Kidney glomerular epithelial cell (primary cell): ENCODE measurements at places on chromosomes 6 and 20.

DNA sequence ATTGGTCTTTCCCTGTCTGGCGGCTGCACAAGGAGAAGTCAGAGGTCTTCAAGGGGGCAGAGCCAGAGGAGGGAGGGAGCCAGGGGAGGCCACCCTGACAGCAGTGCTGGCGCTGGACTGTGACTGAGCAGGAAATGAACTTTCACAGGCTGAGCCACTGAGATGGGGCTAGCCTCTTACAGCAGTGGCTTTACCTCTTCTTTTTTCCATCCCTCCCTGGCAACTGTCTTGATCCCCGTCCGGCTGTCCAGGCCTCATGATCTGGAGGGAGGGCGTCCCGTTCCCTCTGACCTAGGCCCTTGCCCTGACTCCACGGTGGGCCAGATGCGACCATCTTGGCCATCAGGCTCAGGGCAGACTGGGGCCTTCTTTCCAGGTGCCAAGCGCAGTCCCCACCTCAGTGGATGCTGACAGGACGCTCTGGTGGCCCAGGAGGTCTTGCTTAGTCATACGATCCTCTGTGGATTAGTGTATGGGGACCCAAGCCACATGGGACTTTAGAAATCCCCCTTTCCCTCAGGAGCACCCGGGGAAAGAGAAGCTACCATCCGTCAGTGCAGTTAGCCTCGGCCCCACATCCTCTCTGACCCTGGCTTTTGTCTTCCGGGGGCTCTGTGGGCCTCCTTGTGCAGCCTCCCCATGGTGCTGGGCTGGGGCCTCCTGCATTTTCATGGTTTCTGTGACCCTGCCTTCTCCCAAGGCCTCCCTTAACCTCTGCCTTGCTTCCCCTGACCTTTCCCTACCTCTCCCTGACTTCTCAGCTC is 57.4 kb upstream of the CCDC167 start:
- peak; percentile 35 for DNase-seq

DNA sequence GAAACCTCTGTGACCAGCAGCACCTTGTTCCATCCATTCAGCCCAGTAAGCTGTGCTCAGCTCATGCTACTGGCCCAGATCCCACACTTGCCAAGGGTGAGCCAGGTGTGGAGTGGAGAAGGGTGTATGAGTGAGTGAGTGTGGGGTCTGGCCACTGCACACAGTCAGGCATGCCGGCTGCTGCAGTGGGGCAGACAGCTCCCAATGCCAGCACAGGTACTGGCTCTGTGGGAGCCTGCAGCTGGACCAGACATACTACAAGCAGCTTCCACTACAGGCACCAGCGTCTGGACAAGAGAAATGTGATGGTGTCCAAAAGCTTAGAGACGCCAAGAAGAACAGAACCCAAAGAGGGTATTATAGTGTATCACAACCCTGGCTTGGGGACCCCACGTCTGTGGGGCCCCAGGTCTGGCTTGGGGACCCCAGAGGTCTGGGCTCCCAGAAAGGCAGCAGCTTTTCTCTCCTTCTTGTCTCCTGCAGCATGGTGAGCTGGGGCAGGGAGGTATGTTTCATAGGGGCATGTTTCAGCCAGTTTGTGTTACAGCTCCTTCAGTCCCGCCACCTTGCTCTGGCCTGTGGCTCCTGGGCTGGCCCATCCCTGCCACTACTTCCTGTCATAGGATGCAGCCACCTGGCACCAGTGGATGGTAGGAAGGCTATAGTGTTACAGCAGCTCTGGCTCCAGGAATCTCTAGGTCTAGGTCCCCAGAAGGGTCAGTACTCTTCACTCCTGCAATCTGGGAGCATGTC is 152.4 kb upstream of the HSF2 start:
- DNase-seq = no peak

DNA sequence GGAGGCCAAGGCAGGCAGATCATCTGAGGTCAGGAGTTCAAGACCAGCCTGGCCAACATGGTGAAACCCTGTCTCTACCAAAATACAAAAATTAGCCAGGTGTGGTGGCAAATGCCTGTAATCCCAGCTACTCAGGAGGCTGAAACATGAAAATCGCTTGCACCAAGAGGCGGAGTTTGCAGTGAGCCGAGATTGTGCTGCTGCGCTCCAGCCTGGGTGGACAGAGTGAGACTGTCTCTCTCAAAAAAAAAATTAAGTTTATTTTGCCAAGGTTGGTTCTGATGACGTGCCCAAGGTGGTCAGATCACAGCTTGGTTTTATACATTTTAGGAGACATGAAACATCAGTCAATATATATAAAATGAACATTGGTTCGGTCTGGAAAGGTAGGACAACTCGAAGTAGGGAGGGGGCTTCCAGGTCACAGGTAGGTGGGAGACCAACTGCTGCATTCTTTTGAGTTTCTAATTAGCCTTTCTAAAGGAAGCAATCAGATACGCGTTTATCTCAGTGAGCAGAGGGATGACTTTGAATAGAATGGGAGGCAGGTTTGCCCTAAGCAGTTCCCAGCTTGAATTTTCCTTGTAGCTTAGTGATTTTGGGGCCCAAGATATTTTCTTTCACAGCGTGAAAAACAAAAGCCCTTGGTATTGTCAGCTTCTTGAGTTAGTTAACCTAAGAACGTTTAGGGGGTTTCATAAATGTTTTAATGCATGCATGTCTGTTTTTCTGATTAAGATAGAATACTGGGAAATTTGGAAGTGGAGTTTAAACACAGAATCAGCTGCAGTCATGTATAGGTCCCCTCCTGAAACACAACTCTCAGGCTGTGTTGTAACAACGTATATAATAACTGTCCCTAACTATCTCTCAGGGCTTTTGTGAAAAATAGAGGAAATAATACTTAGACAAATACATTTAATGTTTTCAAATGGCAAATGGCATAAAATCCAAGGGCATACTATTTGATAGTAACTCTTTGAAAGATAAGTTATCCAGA is 16.7 kb downstream of the ACOT13 start:
- DNase-seq = no peak

DNA sequence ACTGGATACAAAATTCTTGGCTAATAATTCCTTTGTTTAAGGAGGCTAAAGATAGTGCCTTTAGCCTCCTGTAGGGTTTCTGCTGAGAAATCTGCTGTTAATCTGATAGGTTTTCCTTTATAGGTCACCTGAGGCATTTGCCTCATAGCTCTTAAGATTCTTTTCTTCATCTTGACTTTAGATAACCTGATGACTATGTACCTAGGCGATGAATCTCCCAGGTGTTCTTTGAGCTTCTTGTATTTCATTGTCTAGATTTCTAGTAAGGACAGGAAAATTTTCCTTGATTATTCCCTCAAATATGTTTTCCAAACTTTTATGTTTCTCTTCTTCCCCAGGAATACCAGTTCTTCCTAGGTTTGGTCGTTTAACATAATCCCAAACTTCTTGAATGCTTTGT is 479.4 kb upstream of the MAN1A1 start:
- DNase-seq = no peak

- DNase-seq = peak; percentile 90
These were observed 16.3 kb downstream of the TRAF3IP2 start for GRCh38 chr6:111589366-111589765.

DNA sequence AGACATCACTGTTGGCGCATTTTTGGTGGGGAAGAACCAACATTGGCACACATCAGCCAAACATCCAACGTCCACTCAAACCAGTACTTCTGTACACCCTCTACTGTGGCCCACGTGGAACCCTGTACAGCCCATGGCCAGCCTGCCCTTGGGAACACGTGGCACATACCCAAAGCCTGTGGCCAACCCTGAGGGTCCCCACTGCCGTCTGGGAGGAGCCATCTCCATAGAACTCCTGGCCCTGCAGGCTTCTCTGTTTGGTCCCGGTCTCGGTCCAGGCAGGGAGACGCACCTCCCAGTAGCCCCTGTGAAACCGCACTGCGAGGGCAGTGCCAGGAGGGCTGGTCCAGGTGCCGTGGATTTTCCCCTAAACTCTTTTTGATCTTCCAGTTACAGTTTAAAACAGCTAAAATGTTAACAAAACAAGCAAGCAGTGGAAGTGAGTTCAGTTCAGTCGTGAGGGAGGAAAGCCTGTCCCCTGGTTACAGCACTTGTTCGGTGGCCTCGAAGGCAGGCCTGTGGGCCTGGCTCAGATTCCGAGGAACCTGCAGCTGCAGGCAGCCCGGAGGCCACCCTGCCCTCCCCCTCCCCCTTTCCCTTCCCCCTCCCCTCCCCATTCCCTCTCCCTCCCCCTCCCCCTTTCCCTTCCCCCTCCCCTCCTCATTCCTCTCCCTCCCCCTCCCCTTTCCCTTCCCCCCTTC is 233.7 kb downstream of the DLL1 start:
- DNase-seq = no peak
